Amniotic stem cell (primary cell): ENCODE measurements at places on chromosomes 13 and 19.

GRCh38 chr13:53126841-53127245 lies 98.2 kb downstream of the OLFM4 start:
- DNase-seq, result no peak

GRCh38 chr13:41458761-41459431 lies 1.5 kb downstream of the RGCC start:
- DNase-seq, result no peak

DNA sequence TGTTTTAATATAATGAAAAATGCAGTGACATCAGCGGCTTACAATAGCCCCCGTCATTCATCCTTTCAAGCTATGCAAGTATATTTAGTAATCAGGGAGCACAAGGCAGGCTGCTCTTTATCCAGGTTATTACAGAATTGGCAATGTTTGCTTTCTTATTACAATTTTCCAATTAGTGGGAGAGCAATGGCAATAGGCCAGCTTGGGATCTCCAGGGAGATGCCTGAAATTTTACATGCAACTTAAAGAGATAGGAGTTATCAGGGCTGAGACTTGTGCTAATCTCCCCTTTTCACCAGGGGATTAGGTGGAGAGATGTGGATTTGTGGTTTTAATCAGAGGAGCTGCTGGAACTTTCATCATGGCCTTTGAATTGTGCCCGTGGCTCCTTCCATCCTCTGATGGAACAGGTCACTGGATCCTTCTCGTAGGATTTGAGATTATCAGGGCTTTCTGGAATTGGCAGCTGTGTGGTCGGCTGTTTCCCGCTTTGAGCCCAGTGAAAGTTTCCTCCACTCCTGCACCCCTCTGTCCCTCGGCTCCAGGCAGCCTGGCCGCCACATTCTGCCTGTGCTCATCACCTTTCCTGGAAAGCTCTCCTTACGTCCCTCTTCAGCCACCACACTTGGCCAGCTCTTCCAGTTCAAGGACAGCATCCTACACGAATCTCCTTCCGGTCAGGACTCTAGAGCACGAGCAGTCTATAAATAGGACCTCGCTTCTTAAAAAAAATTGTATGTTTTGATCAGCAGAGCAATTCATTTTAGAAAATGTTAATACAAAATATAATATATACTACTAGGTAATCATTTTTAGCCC lies 47.0 kb downstream of the CBY2 start:
- DNase-seq, result no peak

- DNase-seq, result no peak
Measured at GRCh38 chr19:10961073-10961860, 437 bp downstream of the SMARCA4 start.

DNA sequence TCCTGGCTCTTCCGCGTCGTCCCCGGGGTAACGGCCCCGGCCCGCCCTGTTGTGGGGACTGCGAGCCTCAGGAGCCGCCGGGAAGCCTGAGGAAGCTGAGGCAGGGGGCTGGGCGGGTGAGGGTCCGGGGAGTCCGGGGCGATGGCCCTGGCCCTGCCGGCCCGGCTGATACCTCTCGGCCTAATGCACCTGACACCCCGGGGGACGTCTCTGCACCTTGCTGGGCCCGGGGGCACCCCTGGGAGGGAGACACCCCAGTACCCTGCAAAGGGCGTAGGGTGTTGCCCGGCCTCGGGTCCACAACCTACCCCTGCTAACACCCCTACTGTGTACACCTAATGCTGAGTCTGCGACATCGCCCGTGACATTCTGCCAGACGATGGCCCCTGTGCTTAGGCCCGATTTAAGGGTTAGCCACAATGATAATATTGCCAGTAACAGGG lies 410 bp downstream of the PIN1 start:
- no peak for DNase-seq

DNA sequence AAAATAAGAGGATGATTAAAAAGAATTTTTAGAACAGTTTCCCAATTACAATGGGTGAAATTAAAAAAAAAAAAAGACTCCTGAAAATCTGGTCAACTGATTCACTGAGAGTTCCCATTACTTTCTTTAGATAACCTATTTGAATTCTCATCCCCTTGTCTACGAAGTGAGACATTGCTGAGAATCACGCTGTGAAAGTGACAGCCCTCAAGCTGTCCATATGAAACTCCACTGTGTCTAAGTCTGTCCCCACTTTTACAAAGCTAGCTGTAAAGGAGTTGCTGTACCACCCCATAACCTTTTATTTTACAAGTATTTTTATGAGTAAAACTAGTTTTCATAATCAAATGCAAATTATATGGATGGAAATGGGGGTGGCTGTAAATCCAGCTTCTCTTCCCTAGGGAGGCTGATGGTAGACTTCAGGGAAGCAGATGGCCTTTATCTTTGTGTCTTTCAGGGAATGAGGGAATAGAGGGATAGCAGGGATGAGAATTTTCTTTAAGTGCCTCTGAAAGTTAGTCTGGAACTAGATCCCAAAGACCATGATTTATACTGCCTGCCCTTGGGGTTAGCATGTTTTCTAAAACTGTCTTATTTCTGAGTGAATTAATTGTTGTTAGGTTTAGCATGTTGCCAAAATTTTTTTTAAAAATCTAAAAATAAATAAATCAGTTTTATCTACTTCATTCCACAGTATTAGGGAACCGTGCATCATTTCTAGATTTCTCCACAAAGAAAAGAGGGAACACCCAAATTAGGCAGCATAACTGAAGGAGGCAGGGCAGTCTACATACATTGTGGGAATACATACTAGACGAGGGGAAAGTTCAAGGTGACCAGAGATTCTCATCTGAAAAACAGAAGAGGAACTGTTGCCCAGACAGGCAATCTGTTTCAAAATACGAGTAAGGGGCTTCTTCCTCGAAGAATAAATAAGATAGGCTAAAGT lies 1219.1 kb downstream of the UQCRFS1 start:
- DNase-seq, result no peak

DNA sequence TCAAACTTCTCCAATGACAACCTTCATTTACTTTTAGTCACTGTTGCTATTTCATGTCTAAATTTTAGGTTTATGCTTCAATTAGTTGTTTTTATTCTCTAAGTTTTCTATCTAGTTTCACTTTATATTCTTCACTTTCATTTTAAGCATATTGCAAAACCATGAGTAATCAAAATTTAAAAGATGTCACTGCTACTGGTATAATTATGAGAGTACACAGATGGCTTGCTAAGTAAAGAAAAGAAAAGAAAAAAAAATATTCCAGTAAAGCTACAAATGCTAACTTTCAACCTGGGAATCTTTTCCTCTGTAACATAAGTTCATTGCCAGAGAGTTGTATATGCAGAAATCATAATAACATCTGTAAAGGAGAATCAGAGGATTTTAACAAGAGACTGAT lies 1624.7 kb downstream of the PCDH9 start:
- no peak for DNase-seq

DNA sequence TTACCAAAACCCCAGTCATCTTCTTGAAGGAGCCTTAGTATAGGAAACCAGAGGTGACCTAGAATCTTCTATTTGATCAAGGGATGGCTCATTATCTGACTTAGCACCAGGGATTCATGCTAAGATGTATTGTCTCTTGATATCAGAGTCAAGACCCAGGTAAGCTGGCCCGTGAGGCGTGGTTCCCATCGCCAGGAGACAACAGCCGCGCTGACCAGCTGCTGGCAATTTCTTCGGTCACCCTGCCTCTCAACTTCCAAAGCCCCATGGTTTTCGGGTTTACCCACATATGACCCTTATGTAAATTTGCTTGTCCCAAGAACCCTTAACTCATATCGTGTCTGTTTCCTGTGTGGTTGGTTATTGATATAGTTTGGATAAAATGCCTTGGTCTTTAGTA lies 77.7 kb upstream of the VSTM2B start:
- no peak for DNase-seq

GRCh38 chr13:49936968-49937273 lies 781 bp upstream of the SPRYD7 start:
- no peak for DNase-seq

- DNase-seq, result no peak
Measured at GRCh38 chr19:595326-596262, 5.9 kb downstream of the HCN2 start.

GRCh38 chr13:39036212-39036611 lies 1.7 kb downstream of the PROSER1 start:
- no peak for DNase-seq

- no peak for DNase-seq
Measured at GRCh38 chr13:94433055-94433961, 46.2 kb downstream of the DCT start.
